ENCODE measurements at places on chromosomes 2 and 18.

DNA sequence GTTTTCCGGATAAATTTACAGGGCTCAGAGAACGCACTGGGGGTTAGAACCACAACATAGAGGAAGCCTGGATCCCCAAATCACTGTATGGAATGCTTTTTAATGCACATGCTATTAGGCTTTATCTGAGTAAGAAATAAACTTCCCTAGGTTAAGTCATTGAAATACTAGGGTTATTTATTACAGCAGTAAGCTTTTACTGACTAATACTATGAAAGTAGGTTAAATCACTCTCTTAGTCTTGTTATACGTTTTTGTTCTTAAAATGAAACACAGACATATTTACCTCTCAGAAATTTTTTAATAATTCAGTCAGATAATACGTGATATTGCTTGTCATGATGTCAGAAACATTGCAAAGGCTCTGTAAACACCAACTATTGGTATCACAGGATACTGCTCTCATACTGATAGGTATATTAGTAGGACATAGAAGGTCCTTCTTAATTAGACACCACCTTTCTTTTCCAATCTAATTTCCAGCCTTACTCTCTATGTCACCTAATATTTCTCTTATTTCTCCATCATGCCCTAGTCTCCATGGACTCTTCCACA lies 162.7 kb upstream of the NYAP2 start:
- DNase-seq: no peak

GRCh38 chr2:102194609-102195268 lies 7.9 kb downstream of the IL1RL2 start:
- DNase-seq: no peak

- no peak for DNase-seq
Measured at GRCh38 chr2:7607441-7608173, 690.4 kb downstream of the RNF144A start.

DNA sequence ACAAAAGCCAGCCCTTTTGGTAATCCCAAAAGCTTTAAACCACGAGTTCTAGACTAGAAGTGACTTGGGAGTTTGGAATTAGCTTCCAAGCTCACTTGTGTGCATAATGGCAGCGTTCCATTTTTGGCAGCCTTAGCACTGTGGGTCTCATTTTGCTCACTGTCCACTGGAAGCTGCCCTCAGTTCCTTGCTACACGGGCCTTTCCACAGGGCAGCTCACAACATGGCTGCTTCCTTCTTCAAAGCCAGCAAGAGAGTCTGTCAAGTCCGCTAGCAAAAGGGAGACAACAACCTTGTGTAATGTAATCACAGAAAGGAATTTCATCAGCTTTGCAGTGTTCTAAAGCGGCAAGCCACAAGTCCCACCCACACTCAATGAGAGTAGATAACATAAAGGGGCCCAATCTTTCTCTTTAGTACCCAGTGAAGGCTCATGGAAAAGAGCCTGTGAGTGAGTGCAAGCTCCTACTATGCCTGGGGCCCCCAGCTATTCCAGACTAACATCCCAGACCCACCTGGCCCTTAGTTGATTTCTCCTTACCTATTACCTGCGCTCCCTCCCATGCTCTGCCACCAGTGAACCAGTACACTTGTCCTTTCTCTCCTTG lies 239.7 kb upstream of the FBXO11 start:
- DNase-seq: peak; percentile 20

- DNase-seq: no peak
Measured at GRCh38 chr2:230106771-230107170, 38.0 kb upstream of the SLC16A14 start.

DNA sequence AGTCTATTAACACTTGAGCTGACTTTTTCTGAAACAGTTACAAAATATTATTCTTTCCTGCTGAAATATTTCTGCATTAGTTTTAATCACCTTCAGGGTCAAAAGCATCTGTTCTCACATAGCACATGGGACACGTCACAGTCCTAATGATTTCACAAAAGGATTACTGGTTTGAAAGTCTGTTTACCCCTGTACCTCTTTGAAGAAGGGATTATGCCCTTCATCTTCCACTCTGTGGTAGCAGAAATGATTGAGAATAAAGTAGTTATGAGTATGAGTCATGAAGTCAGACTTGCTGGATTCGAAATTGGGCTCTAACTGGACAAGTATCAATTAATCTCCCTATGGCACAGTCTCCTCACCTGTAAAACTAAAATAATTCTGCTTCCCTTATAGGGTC lies 121.2 kb downstream of the SATB2 start:
- DNase-seq: no peak

DNA sequence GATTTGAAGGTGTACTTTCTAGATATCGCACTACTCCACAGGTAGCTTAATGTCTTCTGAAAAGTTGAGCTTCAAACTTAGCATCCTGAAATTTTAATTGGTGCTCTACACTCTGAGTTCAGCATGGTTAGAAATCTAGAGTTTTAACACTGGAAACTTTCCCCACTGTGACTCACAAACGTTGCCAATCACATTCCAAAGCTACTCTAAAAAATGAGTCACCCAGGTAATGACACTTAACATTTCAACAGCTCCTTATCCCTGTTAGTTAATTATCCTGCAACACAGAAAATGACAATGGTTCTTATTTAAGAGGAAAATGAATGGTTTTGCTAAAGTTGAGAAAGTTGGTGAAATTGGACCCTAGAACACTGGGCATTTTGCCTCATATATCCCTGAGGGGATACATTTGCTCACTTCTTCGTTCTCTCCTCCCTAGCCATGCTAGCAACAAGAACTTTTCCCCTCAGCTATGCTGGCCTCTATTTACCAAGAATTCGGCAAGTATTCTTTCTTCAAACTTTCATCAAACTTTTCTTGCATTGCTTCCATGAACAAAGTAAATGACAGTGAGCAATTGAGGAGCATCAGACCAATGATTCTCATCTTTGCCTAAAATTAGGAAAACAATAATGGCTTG lies 1024.1 kb upstream of the KLHL29 start:
- DNase-seq: no peak

GRCh38 chr2:101830146-101830545 lies 132.6 kb downstream of the MAP4K4 start:
- DNase-seq: no peak

DNA sequence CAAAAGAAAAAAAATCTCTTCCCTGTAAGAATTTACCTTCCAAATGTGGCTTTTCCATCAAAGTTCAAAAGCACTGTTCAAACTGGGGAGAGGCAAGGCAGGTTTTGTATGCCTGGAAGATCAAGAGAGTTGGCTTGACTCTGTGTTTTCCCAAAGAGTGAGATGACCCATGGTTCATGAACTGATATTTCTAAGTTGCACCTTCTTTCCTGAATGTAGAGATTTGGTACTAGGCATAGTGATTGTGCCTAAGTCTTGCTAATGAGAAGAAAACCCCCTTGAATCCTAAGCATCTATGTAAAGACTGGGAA lies 23.4 kb upstream of the LPIN1 start:
- no peak for DNase-seq

- no peak for DNase-seq
Measured at GRCh38 chr2:169945515-169945914, 118.3 kb downstream of the UBR3 start.

All from NCI-H226 (cell line).